ENCODE measurements at places on chromosomes 5 and 9.

DNA sequence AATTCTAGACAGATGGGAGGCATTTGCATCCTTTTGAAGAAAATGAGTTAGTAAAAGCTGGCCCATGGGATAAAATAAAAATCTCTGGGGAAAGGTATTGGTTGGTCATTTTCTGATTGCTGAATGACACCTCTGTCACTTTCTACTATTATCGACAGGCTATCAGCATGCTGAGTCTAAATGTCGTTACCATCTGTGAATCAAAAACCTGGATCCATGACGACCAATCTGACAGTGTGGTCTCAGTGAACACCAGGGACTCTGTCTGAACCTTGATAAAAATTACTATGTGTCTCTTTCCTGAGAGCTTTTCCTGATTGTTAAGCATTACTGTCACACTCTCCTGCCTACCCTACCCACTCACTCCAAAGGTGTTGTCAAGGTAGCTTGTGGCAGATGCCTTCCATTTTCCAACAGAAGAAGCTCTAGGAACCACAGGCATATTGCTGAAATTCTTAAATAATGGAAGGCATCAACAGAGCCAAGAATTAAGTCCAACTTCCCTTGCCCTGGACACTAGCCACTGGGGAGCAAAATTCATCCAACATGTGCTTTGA lies 12.6 kb upstream of the ASTN2 start:
- DNase-seq = no peak

- DNase-seq = peak; percentile 7
Observed at GRCh38 chr9:135797507-135798262, 95.7 kb downstream of the KCNT1 start.

DNA sequence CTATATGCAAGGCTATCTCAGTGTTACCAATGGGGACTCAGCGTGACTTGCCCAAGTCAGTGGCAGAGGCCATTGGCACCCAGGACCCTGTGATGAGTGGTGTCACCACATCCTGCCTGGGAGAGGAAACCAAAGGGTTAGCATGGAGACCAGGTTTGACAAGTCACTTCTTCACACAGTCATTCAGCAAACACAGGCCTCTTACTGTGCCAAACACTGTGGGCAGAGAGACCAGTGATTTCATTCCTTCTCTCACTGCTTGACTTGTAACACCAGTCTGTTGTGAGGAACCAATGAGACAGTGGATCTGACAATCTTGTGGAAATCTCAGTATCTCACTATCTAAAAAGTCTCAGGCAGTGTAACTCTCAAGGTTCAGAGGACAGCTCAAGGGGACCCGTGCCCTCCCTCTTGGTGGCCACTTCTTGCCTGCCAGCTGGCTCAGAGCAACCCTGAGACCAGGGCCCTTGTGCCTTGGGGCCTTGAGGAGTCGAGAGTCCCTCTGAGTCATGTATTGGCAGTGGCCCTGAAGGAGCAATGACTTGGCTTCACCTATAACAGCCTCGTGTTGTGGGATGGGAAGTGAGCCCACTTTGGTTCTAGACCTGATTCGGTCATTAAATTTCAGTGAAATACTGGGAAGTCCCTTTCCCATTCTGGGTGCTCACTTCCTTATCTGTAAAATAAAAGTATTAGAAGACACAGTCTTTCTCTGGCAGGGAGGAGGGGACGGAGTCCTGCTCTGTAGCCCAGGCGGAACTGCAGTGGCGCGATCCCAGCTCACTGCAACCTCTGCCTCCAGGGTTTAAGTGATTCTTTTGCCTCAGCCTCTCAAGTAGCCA lies 1.6 kb downstream of the FABP6 start:
- DNase-seq = peak; percentile 6

DNA sequence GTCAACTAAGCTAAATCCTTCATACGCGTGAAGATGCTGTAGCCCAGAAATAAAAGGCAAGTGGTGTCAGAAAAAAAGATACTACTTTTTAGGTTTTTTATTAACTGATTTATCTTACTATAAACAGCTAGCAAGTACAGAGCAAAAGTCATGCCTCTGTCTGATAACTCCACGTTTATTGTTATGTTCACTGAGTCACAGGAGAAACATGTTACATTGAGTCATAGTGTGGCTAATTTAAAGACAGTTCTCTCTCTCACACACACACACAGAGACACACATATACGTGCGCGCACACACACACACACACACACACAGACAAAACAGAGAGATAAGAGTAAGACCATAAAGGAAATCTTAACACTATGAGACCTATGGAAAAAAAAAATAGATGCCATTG lies 770.0 kb upstream of the CDH10 start:
- DNase-seq = no peak

GRCh38 chr9:91727316-91727861 lies 222.6 kb downstream of the ROR2 start:
- DNase-seq = peak; percentile 5

DNA sequence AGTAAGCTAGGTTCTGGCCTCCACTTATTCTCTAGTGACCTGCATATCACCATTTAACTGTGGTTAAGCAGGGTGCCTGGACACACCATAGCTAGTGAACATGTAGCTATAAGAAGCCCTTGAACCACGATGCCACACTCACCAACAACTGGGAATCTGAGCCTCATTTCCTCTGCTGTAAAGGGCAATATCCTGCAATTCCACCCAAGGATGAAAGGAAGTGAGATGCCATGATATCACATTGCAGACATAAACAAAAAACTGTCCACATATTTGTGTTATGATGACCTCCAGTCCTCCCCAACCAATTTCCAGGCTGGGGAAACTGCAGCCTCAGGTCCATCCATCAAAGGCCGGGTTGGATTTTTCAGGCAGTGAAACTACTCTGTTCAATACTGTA lies 10.4 kb downstream of the TNIP1 start:
- DNase-seq = peak; percentile 7

DNA sequence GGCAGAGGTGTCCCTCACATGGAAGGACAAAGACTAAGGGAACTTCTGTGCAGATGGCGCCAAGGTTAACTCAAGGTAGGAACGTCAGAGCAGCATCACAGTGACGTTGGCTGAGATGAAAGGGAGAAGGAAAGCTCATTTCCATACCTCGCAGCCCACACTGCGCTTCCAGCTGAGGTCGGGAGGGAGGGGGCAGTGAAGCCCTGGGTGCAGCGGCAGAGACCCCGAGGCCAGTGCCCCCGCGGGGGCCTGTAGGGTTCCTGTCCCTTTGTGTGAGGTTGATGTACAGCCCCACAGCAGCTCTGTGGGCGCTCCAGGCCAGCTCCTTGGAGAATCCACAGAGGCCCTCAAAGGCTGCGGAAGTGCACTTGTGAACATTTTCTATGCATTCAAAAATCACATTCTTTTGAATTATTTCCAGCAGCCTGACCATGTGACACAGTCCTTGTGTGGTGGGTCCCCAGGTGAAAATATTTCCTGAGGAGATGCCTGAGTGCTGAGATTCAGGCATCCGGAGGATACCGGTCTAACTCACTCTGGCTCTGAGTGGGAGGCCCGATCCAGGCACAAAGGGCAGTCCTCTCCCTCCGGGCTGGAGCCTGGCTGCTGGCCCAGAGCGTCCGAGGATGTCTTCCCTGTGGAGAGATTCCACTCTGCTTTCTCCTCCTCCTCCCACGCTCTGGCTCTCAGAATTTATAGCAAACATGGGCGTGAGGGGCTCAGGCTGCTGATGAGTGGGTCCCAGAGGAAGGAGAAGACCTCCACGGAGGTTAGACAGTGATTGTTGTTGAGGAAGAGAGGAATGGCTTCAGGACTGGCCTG lies 150.7 kb downstream of the ICE1 start:
- DNase-seq = no peak

- DNase-seq = no peak
Observed at GRCh38 chr5:54757541-54757940, 227.9 kb downstream of the ESM1 start.

- DNase-seq = no peak
Observed at GRCh38 chr5:95800553-95800952, 22.0 kb downstream of the GLRX start.

- no peak for DNase-seq
Observed at GRCh38 chr5:127428748-127429147, 88.7 kb upstream of the PRRC1 start.

DNA sequence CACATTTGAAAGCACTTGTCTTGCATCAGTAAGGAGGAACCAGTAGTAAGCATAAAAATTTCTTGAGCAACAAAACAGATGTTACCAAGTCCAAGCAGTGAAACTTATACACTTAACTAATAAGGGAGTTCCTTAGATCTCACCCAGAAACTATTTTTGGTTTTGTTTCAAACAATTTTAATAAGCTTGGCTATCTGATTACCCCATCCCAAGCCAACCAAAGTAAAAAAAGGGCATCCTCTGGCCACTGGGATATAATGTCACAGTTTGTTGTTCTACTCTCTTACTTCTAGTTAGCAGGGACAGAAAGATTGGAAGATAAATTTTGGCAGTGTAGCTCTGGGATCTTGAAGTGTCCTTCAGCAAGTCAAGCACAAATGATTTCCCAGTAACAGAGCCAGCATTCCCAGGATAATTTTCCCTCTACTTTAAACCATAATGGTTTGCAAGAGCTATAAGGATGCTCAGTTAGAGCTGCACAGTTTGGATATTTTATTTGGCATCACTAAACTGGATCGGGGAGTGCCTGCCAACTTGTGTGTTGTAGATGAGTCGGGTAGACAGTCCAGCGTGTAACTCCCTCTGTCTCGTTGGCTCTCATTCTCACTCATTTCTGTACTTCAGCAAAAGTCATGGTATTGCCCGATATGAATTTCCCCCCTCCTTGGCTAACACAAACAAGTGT lies 161.9 kb upstream of the HMHB1 start:
- DNase-seq = no peak

- no peak for DNase-seq
Observed at GRCh38 chr5:177336112-177336511, 15.4 kb downstream of the LMAN2 start.

GRCh38 chr9:114289106-114289505 lies 33.8 kb upstream of the ORM1 start:
- DNase-seq = no peak

DNA sequence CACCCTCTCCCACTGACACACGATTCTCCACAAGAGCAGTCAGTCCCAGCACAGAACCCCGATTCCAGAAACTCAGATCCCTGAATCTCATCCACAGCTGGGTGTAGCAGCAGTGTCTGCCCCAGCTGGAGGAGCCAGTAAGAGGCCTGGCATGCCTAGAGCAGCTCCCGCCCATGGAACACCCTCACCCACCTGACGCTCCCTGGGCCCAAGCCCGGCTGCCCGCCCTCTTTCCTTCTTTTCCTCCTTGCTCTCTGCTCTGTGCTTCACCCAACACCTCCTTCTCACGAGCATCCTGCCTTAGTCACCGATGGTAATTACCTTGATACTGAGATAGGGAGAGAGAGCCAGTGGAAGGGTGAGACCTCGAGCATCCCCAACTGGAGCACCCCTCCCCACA lies 8.7 kb downstream of the PCDH1 start:
- peak; percentile 28 for DNase-seq

DNA sequence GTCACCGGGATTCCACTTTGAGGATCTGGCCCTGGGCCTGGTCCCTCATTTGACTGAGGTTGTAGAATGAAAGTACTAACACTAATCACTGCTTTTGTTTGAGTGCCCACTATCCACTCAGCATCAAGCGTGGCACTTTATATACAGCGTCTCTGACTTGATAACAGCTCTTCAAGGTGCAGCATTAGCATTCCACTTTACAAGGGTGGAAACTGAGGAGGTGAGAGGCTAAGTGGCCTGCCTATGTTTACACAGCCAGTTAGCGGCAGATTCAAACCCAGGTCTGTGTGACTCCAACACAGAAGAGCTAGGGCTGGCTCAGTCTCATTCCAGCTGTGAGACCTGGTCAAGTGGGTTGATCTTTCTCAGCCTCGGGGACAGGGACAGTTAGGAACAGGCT lies 5.9 kb downstream of the KCNMB1 start:
- DNase-seq = no peak

DNA sequence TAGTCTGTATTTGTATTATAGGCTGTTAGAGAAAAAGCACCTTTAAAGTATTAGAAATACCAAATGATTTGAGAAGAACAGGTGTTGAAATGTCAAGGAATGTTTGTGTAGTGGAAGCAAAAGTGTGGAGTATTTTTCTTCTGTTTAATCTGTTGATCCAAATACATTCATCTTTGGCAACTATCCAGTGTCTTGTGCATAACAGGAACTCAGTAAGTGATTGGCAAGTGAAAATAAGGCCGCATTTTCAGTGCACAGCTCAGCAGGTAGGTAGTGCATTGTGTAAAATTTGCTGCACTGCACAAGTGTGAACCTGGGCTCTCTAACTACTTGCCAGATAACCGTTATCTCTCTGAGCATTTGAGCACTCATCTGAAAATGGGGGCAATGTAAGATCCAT lies 61.8 kb downstream of the CHSY3 start:
- DNase-seq = no peak

DNA sequence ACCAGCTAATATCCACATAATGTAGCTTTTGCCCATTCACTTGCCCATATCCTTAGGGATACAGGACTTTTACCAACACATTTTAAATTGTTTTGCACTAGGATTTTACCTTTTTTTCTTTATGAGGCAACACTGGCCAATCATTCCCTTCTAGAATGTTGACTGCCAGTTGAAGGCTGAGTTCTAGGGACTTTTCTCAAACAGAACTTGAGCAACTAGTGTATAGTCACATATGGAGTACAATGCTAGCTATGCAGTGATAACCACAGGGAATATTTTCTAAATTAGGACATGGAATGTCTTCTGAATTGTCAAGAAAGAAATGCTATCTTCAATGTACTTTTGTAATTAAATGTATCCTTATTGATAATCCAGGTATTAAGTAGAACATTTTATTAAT lies 133.6 kb downstream of the OXCT1 start:
- no peak for DNase-seq

DNA sequence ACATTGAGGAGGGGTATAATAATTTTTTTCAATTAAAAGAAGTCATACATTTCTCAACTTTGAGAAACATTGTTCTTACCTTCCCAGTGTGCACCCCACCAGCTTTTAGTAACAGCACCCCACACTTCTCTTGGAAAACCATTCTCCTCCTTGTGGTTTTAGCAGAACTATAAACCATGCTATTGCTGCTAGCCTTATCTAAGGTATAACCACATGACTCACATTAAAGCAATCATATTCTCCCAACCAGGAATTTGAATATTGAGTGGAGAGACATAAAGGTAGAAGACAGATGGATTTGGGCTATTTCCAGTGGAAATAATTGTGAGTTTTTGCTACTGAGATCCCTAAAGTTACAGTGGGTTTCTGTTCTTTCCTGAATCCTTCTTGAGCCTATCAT lies 43.5 kb upstream of the SRFBP1 start:
- peak; percentile 8 for DNase-seq

GRCh38 chr9:1738511-1739100 lies 276.5 kb upstream of the SMARCA2 start:
- no peak for DNase-seq

DNA sequence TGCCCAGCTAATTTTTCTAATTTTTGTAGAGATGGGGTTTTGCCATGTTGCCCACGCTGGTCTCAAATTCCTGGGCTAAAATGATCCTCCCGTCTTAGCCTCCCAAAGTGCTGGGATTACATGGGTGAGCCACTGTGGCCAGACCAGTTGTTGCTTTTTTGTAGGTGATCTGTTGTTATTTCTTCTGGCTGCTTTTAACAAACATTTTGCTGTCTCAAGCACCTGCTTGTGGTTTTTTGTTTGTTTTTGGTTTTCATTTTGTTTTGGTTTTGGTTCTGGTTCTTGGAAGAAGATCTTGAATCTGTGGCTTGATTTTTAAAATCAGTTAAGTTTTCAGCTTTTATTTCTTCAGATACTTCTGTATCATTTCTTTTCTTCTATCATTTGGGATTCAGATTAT lies 21.1 kb downstream of the ERCC6L2 start:
- no peak for DNase-seq

All from NCI-H226 (cell line).